ENCODE measurements at places on chromosomes 4 and X.

- no peak for DNase-seq
Measured at GRCh38 chr4:1982124-1983052, 26.4 kb downstream of the NELFA start.

DNA sequence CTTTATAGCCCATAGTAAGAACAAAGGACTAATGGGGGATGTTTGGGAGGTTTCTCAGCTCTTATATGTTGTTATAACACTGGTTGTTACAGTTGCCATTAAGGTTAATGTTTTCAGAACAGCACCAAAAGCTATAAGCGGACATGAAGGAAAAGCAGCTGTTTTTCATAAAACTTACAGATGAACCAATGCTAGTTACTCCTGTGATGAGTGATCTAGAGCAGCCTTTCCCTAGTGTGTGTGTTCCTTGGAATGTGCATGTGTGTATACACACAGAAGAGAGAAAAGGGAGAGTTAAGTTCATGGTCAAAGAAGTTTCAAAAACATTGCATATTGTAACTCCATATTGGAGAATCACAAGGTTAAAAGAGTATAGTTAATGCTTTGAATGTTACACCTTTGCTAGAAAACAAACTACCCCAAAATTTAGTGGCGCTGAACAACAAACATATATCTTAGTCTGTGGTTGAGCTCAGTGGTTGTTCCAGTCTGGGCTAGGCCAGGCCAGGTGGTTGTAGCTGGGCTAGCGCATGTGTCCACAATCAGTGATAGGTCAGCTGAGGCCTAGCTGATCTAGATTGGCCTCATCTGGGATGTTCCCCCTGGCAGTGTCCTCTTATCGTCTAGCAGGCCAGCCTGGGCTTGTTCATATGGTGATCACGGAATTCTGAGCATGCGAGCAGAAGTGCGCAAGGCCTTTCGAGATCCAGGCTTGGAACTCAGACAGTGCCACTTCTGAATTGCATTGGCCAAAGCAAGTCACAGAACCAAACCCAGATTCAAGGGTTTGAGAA, 151.0 kb downstream of the NHS start:
- no peak for DNase-seq

DNA sequence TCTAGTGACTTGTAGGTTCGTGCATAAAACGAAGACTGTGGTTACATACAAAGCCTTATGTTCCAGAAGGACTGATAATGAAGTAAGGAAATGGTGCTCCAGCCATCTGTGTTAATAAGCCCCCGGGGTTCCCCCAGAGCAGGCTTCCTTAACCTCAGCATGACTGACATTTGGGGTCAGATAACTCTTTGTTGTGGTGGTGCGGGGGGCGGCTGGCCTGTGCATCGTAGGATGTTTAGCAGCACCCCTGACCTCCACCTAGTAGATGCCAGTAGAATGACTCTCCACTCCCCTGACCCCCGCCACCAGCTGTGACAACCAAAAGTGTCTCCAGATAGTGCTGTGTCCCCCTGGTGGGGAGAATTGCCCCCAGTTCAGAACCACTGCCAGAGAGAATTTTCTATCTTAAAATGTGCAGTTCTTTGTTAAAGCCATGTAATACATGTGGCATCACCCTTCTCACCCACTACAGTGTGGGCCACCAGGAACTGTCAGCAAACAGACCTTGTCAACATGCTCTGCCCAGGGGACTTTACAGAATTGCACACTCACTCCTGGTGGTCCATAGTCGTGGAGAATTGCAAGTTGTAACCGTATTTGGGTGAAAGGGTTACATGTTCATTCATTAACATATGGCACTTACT, 7.5 kb downstream of the SH3KBP1 start:
- DNase-seq, result no peak

- no peak for DNase-seq
Measured at GRCh38 chr4:105107095-105107856, 39.4 kb upstream of the TET2 start.

DNA sequence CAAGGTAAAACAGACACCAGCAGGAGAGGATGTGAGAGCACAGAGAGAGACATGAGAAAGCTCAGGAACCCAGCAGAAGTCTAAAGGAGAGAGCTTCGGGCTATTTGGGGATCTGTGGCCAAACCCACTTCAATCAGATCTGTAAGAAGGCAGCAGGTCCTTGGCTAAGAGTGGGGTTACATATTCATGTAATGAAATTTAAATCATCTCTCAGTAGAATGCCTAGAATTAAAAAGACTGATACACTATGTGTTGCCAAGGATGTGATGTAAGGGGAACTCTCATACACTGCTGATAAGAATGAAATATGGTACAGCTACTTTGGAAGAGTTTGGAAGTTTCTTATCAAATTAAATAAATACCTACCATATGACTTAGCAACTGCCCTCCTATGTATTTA, 35.8 kb downstream of the PDE5A start:
- DNase-seq, result no peak

DNA sequence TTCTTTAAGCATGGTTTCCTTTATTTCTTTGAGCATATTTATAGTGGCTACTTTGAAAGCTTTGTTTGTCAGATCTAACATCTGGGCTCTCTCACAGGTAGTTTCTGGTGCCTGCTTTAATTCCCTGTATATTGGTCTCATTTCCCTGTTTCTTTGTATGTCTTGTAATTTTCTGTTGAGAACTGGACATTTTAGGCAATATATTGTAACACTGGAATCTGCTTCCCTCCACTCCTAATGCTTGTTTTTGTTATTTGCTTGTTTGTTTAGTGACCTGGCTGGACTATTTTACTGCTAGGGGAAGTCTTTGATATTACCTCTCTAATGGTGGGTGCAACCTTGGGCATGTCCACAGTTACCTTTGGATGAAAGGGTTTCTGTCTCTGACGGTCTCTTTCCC, 25.0 kb downstream of the BMPR1B start:
- DNase-seq, result no peak

GRCh38 chr4:168712316-168712890, 215.6 kb downstream of the PALLD start:
- DNase-seq, result no peak

DNA sequence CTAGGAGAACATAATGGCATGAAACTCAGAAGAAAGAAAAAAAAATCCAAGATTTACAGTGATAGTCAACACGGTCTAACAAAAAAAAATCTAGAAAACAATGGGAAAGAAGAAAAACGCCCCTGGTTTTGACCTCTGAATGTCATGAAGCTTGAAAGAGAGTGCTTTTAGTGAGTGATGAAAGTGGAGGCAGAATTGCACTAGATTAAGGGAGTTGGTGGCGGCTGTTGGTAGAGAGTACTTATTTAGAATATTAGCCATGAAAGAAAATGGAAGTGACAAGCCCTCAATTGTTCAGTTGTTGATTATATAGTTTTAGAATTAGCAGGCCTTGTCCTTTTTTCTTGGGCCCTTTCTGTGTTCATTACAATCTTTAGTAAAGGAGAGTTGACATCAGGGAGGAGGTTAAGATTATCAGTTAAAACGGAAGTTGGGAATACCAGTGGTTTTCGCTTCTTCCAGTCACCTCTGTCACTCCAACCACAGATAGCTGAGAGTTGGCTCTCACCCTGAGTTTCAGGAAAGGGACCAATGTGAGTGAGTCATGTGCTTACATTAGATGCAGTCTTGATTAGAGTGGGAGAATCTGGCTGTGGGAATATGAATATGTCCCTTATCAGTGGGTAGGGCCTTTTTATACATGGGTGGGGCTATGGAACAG, 29.7 kb downstream of the EREG start:
- DNase-seq, result no peak

DNA sequence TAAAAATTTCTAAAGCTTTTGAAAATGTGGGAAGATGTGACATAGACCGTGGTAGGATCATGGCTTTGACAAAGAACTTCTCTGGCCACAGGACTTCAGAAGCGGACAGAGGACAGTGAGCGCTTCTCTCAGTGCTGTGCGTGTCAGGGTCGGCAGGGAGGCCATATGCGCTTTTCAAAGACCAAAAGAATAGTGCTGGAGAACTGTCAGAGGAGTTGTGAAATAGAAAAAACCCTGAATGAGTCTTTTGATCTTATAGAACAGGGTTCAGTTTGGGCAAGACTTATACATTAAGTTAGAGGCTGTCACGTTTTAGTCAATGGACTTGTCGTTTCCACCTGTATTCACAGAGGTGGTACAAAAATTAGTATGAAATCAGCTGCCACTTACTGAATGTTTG, 77.4 kb downstream of the PTTG2 start:
- DNase-seq, result no peak

GRCh38 chrX:102651242-102652011, at the start of gene GPRASP1:
TSS of gene GPRASP1 (plus strand) at chrX:102651483. CDS start at chrX:102653914, 2,431 bp downstream.
- DNase-seq, result peak; percentile 55

DNA sequence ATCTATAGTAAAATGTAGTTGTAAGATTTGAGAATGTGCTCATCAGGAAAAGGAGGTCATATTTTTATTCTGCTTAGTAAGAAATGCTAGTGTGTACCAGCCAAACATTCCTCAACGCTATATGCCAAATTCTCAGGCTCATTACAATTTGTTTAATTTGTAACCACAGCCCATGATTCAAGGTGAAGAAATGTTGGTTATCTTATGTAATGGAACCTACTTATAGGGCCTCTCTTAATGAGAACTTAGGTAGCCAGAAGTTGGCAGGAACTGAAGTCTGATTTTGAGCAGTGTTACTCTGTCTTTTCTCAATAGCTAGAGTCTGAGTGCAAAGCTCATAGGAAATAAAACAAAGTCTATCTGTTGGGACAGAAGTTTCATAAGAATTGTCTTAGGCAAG, 595.0 kb downstream of the GLUD2 start:
- DNase-seq, result no peak

GRCh38 chrX:53281321-53281822, at the start of gene IQSEC2:
TSS of gene IQSEC2 (minus strand) at chrX:53281584.
- DNase-seq, result no peak

GRCh38 chr4:154367659-154368058, 123.9 kb downstream of the DCHS2 start:
- no peak for DNase-seq

GRCh38 chr4:117387072-117387471, 301.7 kb upstream of the TRAM1L1 start:
- no peak for DNase-seq

DNA sequence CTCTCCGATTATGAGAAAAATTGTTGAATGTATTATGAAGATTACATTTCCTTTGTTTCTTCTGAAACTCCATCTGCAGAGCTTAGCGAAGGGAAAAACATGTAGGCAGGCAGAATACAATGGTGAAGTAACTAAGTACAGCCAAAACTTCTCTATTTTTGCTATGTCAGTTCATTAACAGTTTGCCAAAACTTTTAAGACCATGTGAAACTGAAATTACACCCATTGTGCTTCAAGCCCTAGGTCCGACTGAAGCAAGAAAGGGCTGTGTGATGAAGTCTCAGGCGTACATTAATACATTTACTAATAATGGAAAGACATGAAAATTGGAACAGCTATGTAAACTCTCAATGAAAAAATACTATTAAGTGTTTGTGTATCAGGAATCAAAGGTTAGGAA, 398.0 kb downstream of the MAPK10 start:
- no peak for DNase-seq
